ENCODE measurements at places on chromosomes 7 and 10.

DNA sequence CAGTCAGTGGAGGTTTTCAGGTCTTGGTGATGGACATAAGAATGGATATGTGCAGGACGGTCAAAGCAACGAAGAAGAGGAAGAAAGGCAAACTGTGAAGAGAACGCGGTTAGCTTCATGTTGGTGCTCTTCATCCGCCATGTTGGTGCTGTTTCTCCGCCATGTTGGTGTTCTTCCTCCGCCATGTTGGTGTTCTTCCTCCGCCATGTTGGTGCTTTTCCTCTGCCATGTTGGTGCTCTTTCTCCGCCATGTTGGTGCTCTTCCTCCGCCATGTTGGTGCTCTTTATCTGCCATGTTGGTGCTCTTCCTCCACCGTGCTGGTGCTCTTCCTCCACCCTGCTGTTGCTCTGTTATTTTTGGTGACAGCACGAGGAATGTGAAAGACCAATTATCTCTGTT is 95.4 kb downstream of the DOCK1 start:
- no peak for DNase-seq

- no peak for DNase-seq
Observed at GRCh38 chr10:86868353-86868752, 89.1 kb downstream of the MMRN2 start.

DNA sequence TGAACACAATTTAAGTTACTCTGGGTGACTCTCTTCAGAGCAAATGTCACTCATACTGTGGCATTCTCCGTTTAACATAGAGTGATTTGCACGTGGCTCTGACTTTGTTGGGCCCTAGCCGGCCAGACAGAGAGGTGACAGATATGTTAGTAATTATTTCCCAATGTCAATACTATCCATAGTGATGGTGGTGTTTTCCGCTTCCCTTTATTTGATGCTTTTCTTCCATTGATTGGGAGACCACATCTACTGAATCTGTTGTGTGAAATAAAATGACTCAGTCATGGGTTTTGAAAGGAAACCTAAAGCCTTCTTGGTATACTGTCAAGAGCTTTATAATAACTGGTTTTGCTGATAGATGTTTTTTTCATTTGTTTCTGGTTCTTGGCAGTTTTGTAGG is 7.4 kb downstream of the AVL9 start:
- DNase-seq, result no peak

GRCh38 chr7:151461096-151461941 is 21.4 kb upstream of the CRYGN start:
- DNase-seq, result no peak

GRCh38 chr7:152850420-152850819 is 90.9 kb downstream of the ACTR3B start:
- DNase-seq, result no peak

GRCh38 chr10:42149027-42149700 is 489.2 kb downstream of the ZNF33B start:
- no peak for DNase-seq
